LoVo (cell line): ENCODE measurements at places on chromosomes 7 and 10.

DNA sequence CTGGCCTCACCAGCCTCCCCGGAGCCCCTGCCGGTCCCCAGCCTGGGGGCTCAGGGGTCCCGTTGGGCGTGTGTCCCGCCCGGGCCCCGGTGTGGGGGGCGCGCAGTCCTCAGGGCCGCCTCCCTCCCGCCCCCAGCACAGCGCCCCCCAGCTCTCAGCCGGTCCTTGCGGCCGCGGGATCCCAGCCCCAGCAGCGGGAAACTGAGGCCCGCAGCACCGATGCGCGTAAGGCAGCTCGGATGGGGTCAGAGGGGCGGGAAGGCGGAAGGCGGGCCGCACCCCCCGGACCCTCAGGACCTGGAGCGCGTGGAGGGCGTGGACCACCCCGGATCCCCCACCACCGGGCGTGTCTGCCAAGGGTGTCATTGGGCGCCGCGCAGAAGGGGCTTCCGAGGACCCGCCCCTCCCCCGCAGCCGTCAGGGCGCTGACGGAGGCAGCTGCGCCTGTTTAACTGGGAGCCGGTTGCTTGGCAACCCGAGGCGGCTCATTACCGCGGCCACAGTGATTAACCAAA is 14.9 kb downstream of the UNCX start:
- DNase-seq, result no peak

DNA sequence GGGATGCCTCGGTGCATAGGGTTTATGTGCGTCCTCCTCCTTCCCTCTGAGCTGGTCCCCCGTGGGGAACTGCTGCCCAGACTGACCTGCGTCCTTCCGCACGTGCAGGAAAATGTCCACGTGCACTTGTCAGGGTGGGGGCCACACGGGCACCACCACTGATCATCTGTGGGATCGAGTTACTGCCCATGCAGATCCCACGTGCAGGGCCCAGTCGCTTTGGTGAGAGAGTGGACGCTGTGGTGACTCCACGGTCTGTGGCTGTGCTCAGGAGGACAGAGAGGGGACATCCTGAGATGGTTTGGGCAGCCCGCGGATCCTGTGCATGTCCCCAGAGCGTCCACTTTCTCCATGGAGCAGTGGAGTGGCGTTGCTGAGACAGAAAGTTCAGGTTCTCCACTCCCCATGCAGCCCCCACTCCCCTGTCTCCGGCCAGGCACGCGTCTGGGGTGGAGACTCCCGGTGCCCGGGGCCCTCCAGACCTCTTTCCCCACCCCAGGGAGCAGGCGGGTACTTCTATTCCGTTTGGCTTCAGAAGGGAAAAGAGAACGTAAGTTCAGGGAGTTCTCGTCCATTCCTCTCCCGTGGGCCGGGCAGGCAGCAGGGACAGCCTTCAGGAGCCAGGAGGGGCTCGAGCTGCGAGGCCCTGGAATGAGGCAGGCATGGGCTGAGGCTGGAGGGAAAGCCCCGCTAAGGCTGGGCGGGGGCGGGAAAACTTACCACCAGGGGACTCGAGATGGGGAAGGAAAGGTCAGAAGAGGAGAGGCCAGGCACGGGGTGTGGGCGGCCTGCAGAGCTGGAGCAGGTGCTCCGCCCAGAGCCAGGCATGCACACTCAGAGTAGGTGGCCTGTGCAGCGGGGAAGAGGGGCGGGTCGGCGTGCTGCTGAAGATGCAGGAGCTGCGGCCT is 59.9 kb downstream of the EGFR start:
- peak; percentile 66 for DNase-seq

GRCh38 chr10:75646916-75647315 is 215.5 kb downstream of the LRMDA start:
- DNase-seq, result no peak

- DNase-seq, result no peak
Measured at GRCh38 chr7:95875519-95875918, 103.2 kb downstream of the DYNC1I1 start.

DNA sequence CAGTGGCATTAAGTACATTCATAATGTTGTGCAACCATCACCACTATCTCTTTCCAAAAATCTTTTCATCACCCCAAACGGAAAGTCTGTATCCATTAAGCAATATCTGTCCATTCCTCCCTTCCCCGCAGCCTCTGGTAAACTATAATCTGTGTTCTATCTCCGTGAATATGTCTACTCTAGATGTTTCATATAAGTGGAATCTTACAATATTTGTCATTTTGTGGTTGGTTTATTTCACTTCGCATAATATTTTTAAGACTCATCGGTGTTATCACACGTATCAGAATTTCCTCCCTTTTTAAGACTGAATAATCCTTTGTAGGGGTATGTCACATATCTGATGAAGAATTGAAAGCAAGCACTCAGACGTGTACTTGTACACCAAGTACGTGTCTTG is 86.0 kb upstream of the FGFR2 start:
- DNase-seq, result no peak

DNA sequence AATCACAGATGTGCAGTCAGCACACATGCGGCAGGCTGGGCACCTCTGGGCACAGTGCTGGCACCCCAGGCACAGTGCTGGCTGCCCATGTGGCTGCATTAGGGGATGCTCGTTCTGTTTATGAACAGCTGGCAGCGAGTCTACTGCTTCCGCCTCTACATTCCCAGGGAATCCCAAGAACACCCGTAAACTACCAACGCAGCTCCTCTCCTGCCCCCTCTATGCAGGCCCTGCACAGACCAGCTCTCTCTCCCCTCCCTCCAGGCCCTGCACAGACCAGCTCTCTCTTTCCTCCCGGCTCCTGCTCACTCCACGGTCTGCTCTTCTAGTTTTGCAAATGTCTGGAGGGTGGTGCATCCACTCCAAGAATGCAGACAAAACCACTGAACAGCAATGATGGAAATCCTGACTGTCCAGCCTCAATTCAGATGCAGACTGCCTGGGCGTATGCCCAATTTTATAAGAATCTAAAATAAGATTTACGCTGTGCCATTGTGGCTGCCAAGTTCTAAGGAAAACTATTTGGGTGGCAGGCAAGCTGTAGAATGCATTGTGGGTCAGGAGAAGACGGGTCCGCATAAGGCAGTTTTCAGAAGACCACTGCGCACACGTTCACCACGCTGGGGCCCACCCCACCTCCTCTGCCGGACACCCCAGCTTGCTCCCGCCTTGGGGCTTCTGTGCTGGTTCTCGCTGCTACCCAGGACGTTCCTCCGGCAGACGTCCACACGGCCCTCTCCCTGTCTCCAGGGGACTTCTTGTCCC is 234.6 kb downstream of the ZMYND11 start:
- no peak for DNase-seq

- DNase-seq, result no peak
Measured at GRCh38 chr7:68334216-68334615, 1264.1 kb upstream of the AUTS2 start.

DNA sequence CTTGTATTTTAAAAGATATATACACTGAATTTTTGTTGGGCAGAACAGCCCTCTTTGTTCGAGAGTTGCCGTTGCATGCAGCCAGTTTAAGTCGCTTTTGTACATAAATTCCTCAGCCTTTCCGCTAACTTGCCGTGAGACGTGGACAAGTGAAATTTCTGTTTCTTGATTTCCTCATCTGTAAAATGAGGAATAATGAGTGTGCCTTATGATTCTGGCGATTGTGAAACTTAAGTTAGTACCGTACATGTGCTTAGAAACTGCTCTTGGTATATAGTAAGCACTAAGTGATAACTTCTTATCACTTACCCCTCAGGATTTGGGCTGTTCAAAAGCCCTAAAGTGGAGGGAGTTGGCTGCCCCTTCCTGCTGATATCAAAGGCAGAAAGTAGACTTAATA is 1.4 kb downstream of the CCNJ start:
- DNase-seq, result no peak

DNA sequence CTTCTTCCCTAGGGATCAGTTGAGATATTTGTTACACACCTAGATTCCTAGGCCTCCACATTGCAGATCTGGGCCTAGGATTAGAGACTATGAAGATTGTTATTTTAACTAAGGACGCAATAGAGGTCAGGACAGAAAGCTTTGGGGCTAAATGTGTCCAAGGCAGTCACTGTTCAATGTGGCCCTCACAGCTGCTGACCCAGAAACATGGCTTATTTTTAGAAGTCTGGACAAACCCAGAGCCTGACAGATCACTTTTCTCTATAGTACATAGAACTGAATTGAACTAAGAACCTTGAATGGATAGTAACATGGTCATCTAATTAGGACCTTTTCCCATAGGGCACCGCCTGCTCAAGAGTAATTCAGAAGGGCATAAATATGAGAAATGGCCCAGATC is 146.6 kb upstream of the AUTS2 start:
- no peak for DNase-seq

GRCh38 chr7:157529768-157530560 is 193.2 kb downstream of the DNAJB6 start:
- peak; percentile 9 for DNase-seq

DNA sequence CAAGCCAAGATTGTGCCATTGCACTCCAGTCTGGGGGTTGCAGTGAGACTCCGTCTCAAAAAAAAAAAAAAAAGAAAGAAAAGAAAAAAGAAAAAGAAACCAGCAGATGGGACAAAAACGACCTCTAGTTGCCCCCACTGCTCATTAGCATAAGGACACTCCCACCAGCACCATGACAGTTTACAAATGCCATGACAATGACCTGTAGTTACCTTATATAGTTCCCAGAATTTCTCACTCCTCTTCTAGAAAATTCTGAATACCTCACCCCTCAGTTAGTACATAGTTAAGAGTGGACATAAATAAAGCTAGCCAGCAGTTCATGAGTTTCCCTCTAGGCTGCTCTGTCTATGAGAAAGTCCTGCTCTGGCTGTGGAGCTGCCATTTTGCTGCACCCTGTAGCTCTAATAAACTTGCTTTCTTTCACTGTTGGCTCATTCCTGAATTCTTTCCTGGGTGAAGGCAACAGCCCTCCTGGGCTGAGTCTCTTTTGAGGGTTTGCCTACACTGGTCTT is 276.8 kb upstream of the AKR1E2 start:
- DNase-seq, result no peak

DNA sequence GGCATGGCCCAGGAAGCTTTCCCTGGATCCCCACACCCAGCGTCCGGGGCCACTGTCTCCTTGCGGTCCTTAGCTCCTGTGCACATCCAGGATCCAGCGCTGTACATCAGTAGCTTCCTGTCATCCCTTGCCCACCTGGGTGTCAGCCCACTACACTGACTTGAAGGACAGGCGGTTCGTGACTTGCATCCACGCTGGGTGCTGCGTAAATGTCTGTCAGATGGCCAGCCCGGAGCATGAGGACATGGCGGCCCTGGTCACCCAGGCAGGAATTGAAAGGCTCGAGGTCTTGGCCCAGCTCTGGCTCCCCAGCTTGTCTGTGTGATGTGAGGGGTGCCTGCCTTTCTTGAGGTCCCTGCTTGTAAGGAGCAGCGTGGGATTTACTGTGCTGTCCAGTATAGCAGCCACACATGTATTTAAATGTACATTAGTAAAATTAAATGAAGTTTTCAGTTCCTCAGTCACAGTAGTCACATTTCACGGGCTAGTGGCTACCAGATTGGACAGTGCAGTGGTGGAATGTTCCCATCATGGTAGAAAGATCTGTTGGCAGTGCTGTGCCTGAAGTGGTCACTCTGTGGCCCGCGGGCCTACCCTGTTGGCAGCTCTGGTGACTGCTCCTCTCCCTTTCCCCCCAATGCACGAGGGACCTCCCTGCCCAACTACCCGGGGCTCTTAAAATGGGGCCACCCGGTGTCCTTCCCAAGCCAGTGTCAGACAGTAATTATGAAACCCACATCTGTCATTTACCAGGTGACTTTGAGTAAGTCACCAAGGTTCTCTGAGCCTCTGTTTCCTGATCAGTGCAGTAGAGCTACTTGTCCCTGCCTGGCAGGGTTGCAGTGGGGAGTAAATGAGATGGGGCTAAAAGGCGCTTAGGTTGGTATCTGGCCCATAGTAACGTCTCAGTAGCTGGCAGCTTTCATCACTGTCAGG is 97.8 kb upstream of the PPIF start:
- no peak for DNase-seq

GRCh38 chr10:125095776-125096175 is 64.6 kb downstream of the CTBP2 start:
- DNase-seq, result no peak

DNA sequence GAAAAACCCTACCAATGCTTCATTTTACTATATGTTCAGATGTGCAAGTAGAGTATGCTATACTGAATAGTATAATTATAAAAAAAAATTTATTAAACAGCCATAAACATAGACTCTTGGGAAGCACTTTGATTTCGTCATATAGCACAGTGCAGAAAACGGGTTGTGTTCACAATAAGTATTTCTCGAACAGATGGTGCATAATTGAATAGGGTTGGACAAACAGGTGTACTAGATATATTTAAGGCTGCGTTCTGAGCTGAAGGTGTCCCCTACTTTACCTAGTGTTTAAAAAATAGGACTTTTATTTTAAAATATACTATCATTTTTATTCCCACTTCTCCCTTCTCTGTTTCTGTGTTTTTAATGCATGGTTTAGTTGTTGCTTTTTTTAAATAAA is 841.5 kb downstream of the ANKRD7 start:
- DNase-seq, result no peak

DNA sequence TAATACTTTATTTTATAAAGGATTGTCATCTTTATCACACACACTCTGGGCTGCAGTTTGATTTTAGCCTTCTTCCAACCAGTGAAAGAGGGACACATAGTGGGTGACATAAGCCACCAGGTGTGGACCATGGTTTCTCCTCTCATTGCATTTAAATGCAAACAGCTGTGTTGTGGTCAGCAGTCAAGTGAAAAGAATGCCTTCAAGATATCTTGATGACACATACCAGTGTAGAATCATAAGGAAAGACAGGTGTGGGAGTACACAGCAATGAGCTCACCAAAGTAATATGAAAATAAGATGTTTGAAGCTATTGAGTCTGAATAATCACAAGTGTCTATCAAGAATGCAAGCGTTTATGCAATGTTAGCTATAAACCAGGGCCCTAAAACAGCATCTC is 580.0 kb downstream of the XPNPEP1 start:
- DNase-seq, result no peak

DNA sequence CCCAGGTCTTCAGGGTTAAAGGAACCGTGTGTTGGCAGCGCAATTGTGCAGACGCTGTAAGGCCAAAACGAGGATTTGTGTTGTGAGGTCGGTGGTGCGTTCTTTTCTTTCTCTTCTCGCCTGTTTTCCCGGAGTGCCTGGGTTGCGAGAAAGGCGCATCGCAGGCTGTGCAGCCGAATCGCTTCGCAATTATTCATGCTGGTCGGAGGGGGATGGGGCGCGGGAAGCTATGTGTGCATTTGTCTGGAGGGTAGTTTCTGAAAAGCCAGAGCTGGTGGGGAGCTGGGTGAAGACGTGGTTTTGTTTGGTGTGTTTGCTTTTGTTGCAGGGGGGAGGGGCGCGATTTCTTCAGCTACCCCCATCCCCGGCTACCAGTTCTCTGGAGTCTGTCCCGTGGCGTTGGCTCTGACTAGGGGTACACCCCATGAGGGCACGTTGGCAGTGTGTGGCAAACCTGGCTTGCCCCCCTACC is 2.1 kb downstream of the MXI1 start:
- DNase-seq, result peak; percentile 45
